ENCODE measurements at places on chromosomes 2 and 18.

DNA sequence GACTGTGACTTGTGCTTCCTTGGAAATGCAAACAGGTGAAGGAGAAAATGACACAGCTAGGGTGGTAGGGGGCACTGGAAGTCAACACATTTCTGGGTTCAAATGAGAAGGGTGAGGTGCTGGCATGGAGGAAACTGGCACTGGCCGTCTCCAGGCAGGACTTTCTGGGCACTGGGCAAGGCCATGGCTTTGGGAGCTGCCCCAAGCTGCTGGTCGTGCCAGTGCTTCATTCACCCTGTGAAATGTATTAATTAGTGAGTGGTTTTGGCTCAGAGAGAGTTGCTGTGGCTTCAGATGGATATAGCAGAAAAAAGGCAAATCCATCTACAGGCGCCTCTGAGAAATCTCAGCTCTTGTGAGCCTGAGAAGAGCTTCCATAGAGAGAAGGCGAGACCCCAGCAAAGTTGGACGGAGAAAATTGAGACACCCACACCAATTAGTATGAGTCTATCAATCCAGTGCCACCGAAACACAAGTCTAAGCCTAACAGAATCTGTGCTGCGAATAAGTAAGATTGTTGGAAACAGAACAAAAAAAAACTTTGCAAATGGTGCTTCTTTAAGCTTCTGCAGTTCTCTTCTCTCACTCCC lies 202.1 kb upstream of the TNP1 start:
- DNase-seq = no peak

GRCh38 chr2:113041871-113042270 lies 10.8 kb downstream of the IL36B start:
- DNase-seq = no peak

DNA sequence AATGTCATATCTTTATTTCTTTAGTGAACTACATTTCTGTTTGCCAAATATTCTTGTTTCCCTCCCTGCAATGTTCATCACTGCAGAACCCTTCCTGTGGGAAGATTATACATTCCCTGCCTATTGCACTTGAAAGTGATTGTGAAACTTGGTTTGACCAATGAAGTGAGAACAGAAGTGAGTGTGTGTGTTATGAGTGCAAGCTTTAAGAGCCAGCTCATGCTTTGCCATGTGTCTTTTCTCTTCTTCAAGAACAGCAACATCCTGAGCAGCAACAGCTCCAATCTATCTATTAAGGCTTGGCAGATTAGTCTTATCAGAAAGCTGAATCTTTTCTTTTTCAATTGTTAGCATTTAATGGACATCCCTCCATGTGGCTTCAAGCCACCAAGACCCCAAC lies 42.0 kb upstream of the UBE2E3 start:
- DNase-seq = no peak

DNA sequence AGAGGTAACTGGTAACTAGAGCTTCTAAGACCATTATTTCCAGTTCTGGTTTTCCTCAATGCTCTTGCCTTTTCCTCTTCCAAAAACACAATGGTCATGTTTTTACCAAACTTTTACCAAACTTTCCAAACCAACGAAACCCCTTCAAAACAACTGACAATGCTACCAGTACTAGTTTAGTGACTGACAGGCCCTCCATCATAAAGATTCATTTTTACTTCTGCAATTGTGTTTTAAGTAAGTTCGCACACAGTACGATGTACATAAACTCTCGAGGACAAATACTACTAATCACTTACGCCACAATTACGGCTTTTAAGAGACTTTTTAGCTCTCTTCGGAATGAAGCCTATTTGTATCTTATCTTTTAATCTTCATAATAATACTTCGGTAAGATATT lies 900 bp downstream of the C18orf32 start:
- DNase-seq = no peak

GRCh38 chr2:72139874-72140620 lies 7.6 kb downstream of the CYP26B1 start:
- no peak for DNase-seq

DNA sequence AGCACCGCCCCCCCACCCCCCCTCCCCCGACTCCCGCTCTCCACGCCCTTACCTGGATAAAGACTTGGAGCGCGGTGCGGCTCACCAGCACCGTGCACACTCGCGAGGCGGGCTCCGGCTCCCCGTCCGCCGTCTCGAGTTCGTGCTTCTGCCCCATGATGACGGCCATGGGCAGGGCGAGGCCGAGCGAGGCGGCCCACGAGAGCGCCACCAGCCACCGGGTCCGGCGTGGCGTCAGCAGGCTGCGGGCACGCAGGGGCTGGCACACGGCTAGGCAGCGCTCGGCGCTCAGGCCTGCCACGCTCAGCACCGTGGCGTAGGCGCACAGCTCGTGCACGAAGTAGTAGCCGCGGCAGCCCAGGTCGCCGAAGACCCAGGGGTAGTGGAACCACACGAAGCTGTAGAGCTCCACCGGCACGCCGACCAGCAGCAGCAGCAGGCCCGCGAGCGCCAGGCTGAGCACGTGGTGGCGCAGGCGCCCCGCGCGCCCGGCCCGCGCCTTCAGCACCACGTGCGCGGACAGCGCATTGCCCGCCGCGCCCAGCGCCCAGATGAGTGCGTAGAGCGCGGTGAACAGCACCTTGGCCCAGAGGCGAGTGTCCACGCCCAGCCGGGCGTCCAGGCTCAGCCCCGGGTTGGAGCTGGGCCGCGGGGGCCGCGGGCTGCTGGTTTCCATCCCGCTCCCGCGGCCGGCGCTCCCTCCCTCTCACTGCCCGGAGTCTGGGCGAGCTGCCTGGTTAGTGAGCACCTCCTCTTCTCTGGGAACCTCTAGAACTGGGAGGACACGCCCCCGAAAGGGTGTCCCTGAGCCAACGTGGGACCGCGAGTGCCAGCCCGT lies at the start of gene NTSR2:
Gene NTSR2 (minus strand): TSS at position 742 of the 838 bp plus-strand sequence. CDS start 66 bp downstream, at position 676.
- no peak for DNase-seq

- DNase-seq = no peak
Observed at GRCh38 chr2:175468431-175469098, 287.1 kb upstream of the ATP5MC3 start.

GRCh38 chr2:82591718-82592117 lies 1867.4 kb downstream of the SUCLG1 start:
- DNase-seq = no peak

Data from NCI-H2081 (cell line).